Activated CD8-positive, alpha-beta T cell treated with anti-CD3 and anti-CD28 coated beads for 36 hours (primary cell): ENCODE measurements at places on chromosomes 6 and 20. TPM values are rescaled to one million over a fixed set of nuclear protein-coding genes. Genes with fewer than 3 reads are reported as not detected.
A peak's percentile ranks its signal among the peaks of the same experiment; 100 is the strongest.

The CPNE5 gene
- total RNA-seq = 1.2 TPM

DNA sequence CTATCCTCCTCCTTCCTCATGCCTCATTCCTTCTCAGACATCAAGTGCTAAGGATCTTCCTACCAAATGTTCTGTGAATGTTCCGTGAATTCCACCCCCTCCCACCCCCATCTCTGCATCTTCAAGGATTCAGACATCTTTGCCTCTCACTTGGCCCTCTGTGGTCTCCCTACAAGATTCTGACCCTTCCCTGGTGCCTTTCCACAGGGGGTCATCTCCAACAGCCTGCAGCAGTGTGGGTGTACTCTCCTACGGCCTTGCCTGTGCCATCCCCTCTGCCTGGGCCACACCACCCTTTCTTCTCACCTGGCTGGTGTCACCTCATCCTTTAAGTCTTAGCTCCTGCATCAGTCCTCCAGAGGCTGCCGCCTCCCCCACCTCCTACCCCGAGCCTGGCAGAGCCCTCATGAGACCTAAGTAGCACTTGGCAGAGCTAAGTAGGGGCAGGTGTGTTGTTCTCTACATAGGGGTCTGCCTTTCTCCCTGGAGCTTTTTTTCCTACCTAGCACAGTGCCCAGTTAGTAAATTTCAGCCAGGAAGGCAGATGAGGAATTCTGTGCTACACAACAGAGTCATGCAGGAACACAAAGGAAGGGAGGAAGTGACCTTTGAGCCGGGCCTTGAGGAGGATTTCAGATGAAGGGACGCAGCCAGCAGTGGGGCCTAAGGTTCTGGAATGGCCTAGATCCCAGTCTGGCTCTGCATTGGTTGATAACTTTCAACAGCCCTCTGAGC lies 43.1 kb downstream of the TM9SF4 start:
- peaks cover 38% of the 10 kb centered on the region for H3K36me3 ChIP-seq
- peaks cover 5% of the 10 kb centered on the region for H3K4me1 ChIP-seq
- no peak for DNase-seq
- no peak overlapping the region for H3K4me3 ChIP-seq
- H3K27ac ChIP-seq = no peak overlapping the region

- H3K36me3 ChIP-seq = no peaks in the 10 kb centered on the region
- peak overlapping the region; percentile 35 for H3K27ac ChIP-seq
- peak; percentile 84 for DNase-seq
- peaks cover 52% of the 10 kb centered on the region for H3K4me1 ChIP-seq
Observed at GRCh38 chr6:135159531-135159930, 21.6 kb upstream of the MYB start.

- peaks cover 6% of the 10 kb centered on the region for H3K4me1 ChIP-seq
- no peak overlapping the region for H3K27ac ChIP-seq
- no peak for DNase-seq
- H3K4me3 ChIP-seq = no peak overlapping the region
Observed at GRCh38 chr6:136798044-136798443, 5.8 kb upstream of the MAP3K5 start.

- H3K27ac ChIP-seq = no peak overlapping the region
- H3K36me3 ChIP-seq = peaks cover 34% of the 10 kb centered on the region
- H3K4me3 ChIP-seq = no peak overlapping the region
- H3K27me3 ChIP-seq = no peaks in the 10 kb centered on the region
- no peaks in the 10 kb centered on the region for H3K4me1 ChIP-seq
Observed at GRCh38 chr6:143468026-143468425, 17.4 kb downstream of the PEX3 start.

The SLC22A3 gene
- not detected for total RNA-seq

GRCh38 chr20:17614812-17615644 lies 45.2 kb downstream of the DSTN start:
- H3K36me3 ChIP-seq = peaks cover 2% of the 10 kb centered on the region
- peaks cover 26% of the 10 kb centered on the region for H3K4me1 ChIP-seq
- H3K27ac ChIP-seq = no peak overlapping the region
- no peak for DNase-seq
- H3K4me3 ChIP-seq = no peak overlapping the region

DNA sequence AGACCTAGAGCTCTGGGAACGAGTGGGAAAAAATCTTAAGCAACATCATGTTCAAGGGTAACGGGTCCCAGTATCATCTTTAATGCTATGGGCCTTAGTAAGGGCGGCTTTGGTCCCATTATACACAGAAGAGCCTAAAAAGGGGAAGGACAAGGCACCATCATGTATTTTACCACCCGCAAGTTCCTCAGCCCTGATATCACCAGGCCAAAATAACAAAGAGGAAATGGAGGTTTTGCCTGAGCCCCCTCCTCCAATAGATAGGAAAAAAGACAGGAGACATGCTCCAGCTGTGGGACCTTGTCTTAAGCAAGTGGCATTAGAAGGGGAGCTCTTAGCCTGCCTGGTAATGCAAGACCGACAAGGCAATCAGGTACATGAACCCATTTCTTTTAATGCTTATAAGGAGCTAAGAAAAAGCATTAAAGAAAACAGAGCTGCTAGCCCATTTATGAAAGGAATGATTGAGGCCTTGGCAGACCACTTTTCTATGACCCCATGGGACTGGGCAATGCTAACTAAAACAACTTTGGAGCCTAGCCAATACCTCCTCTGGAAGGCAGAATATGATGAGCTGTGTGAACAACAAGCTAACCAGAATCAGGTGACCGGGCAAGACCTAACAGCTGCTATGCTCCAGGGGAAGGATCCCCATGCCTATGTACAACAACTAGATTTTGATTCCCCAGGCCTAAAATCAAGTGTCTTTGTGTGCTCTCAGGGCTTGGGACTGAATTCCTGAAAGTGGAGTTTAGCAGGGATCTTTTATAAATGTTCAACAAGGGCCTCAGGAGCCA lies 23.2 kb downstream of the HLA-DPA1 start:
- no peak for DNase-seq
- no peaks in the 10 kb centered on the region for H3K36me3 ChIP-seq
- peaks cover 30% of the 10 kb centered on the region for H3K27me3 ChIP-seq

GRCh38 chr6:30259140-30260035 lies 46.2 kb upstream of the TRIM26 start:
- peaks cover 20% of the 10 kb centered on the region for H3K4me1 ChIP-seq
- no peaks in the 10 kb centered on the region for H3K27me3 ChIP-seq
- peak; percentile 76 for DNase-seq
- H3K4me3 ChIP-seq = peak overlapping the region; percentile 84
- H3K27ac ChIP-seq = peak overlapping the region; percentile 84

DNA sequence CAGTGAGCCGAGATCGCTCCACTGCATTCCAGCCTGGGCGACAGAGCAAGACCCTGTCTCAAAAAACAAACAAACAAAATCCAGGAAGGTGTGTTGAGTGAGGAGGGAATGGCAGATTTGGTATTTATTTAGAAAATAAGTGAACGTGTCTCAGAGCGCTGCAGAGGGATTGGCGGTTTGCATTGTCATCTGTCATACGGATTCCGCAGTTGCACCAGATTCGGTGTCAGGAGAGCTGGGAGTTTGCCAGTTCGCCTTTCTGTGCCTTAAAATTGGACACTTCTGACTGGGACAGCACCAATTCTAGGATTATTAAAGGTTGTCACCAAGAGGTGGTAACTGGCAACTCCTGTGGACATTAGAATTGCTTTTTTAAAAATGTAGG lies 912 bp downstream of the SNRNP48 start:
- peaks cover 35% of the 10 kb centered on the region for H3K4me1 ChIP-seq
- peak overlapping the region; percentile 98 for H3K4me3 ChIP-seq
- H3K36me3 ChIP-seq = peaks cover 23% of the 10 kb centered on the region
- H3K27me3 ChIP-seq = no peaks in the 10 kb centered on the region
- H3K27ac ChIP-seq = peak overlapping the region; percentile 93

GRCh38 chr20:57040466-57040865 lies 226.0 kb downstream of the BMP7 start:
- no peak overlapping the region for H3K4me3 ChIP-seq
- no peaks in the 10 kb centered on the region for H3K36me3 ChIP-seq
- H3K27me3 ChIP-seq = peaks cover 9% of the 10 kb centered on the region
- no peaks in the 10 kb centered on the region for H3K4me1 ChIP-seq
